Activated CD8-positive, alpha-beta memory T cell treated with anti-CD3 and anti-CD28 coated beads, Interleukin-2, amount 10 ng/mL, durations not matched to agents 7 days and 5 days (primary cell): ENCODE measurements at places on chromosomes 2 and 18. TPM values are rescaled to one million over a fixed set of nuclear protein-coding genes. Genes with fewer than 3 reads are reported as not detected.

- no peaks in the 10 kb centered on the region for H3K27me3 ChIP-seq
- no peak for DNase-seq
- no peaks in the 10 kb centered on the region for H3K36me3 ChIP-seq
These were observed 66.8 kb downstream of the GBX2 start for GRCh38 chr2:236101311-236101950.

DNA sequence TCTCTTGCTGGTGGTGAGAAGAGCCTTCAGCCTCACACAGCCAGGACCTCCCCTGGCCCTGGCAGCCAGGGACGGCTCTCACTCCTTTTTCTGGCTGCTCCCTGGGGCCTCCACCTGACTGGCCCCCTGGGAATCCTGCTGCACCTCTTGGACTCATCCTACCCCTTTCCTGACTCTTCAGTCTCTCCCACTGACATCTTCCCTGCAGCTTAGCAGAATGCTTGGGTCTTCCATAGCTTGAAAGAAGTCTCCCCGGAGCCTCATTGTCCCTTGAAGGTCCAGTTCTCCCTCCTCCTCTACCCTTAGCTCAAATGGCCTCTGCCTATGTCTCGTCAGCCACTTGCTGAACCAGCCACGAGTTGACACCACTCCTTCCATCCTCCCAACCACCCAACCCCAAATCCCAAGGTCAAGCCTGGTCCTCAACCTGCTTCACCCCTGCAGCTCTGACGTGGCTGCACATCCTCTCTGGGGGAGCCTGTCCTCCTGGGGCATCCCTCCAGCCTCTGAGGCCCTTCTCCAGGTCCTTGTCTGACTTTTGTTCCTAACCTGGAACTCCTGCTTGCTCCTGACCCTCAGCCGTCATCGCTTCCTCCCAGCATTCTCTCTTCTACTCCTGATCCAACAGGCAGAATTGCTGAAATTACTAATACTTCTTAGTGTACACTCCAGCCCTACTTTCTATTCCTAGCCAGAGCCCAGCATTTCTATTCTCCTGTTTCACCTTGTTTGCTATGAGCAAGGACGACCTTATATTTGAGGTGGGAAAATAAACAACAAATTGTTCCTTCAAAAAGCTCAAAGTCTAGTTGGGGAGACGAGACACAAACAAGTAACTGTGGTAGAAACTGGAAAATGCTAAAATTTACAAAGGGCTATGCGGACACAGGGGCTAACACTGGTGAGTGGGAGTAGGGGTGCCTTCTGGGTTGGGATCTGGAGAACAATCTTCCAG is 68.7 kb upstream of the MGAT4A start:
- no peaks in the 10 kb centered on the region for H3K27me3 ChIP-seq
- DNase-seq, result no peak
- no peak overlapping the region for H3K4me3 ChIP-seq
- no peaks in the 10 kb centered on the region for H3K36me3 ChIP-seq

The MRO gene
- not detected for total RNA-seq

The SNORC gene
- total RNA-seq, result 1.8 TPM

- H3K36me3 ChIP-seq, result peaks cover 35% of the 10 kb centered on the region
- peak overlapping the region; percentile 98 for H3K27ac ChIP-seq
- H3K27me3 ChIP-seq, result no peaks in the 10 kb centered on the region
These were observed 103.0 kb downstream of the ANKRD44 start for GRCh38 chr2:197207598-197207997.

DNA sequence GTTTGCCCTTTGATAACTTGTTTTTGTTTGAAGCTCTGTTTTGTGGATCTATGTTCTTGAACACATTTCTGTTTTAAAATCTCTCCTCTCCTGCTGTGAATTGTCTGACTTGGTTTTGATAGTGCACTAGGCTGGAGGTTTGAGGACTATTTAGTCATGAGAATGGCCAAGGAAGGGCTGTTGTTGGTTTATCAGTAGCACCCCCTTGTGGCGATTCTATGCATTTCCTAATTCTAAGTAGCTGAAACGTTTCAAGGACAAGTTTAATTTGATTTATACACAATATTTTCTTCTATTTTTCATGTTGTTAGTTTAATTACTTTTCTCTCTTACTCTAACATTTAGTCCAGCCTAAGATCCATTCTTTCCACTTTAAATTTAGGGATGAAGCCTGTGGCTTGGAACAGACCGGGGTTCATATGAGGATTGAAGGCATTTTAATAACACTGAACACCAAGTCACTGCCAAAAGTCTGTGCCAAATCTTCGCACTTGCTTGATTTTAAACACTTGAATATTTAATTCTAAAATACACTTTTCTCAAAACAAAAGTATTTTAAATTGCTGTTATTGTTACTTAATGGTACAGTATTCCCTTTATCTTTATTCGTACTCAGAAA is 166.0 kb downstream of the SOCS6 start:
- no peaks in the 10 kb centered on the region for H3K36me3 ChIP-seq
- no peaks in the 10 kb centered on the region for H3K4me1 ChIP-seq

The BCL11A gene
- total RNA-seq, result not detected

DNA sequence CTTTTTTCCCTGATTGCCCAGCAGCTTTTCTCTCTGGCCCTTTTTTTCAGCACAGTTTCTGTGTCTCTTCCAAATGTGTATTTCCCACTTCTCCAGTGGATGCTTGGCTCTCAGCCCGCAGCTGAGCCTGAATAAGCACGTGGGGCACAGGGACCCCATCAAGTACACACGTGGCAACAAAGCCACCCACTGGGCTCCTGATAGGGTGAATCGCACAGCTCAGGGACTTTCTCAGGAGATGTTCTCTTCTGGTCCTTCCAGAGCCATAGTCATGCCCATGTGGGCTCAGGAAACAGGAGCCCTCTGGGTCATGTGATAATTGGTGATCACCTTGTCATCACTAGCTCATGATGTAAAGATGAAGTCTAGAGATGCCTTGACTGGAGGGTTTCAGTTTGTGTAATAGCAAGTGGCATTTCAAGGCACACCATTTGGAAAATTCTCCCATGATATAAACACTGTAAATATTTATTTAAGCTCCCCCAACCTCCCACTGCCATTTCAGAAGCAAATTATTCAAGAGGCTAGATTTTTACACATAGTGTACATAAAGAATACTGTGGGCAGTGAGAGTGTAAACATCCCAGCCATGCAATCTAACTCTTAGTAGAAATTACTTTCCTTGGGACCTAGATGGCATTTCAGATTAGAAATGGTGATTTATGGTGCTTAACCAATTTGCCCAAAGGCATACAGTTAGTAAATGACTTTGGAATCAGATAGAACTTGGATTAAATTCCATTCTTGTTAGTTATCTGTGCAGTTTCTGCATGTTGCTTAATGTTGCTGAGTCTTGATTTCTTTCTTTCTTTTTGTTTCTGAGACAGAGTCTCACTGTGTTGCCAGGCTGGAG is 597.5 kb downstream of the SLC4A3 start:
- no peaks in the 10 kb centered on the region for H3K36me3 ChIP-seq
- H3K27ac ChIP-seq, result no peak overlapping the region
- H3K4me3 ChIP-seq, result no peak overlapping the region
- no peaks in the 10 kb centered on the region for H3K27me3 ChIP-seq
- H3K4me1 ChIP-seq, result no peaks in the 10 kb centered on the region

The NDUFV2 gene
- 222 TPM for total RNA-seq

The ST8SIA5 gene
- total RNA-seq, result not detected

The GNAL gene
- total RNA-seq, result 0.52 TPM

- H3K4me1 ChIP-seq, result no peaks in the 10 kb centered on the region
- no peak overlapping the region for H3K4me3 ChIP-seq
- no peaks in the 10 kb centered on the region for H3K36me3 ChIP-seq
- H3K27me3 ChIP-seq, result no peaks in the 10 kb centered on the region
- H3K27ac ChIP-seq, result no peak overlapping the region
These were observed 170.8 kb downstream of the FSHR start for GRCh38 chr2:48983551-48983950.

DNA sequence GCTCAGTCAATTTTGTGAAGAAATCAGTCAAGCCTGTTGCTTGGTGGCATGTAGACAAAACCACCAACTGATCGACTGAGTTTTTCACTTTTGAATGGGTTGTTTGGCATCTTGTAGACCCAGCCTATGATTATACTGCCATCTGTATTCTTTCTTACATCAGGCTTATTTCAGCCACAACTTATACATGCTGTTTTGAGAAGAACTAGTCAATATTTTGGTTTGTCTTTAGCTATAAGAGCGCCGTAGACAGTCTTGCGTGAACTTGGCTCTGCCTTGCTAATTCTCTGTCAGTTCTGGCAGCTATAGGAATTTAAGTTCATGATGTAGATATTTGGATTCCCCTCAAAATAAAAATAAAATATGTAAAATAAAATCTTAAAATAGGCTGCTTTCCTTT is 742.0 kb upstream of the FANCL start:
- no peaks in the 10 kb centered on the region for H3K4me1 ChIP-seq
- no peak overlapping the region for H3K27ac ChIP-seq
- no peak overlapping the region for H3K4me3 ChIP-seq

DNA sequence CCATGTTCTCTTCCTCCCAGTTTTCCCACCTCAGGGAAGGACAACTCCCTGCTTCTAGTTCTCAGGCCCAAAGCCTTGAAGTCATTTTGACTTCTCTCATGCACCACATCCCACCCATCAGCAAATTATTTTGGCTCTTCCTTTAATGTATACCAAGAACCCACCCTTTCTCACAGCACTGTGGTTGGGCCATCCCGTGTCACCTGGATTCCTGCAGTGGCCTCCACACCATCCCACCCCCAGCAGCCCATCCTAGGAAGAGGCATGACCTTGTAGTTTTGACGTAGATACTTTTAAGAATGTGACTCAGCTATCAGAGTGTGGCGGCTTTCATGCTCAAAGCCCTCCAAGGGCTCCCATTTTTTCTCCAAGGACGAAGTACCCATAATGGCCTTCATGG is 25.6 kb upstream of the CCDC68 start:
- no peak overlapping the region for H3K27ac ChIP-seq
- no peak for DNase-seq
- no peaks in the 10 kb centered on the region for H3K36me3 ChIP-seq
- H3K4me1 ChIP-seq, result no peaks in the 10 kb centered on the region
- H3K4me3 ChIP-seq, result no peak overlapping the region

The SERPINB7 gene
- total RNA-seq, result not detected

The ALK gene
- not detected for total RNA-seq

The ANKRD30B gene
- not detected for total RNA-seq

The CIDEA gene
- not detected for total RNA-seq

- H3K27ac ChIP-seq, result no peak overlapping the region
- DNase-seq, result no peak
- no peaks in the 10 kb centered on the region for H3K4me1 ChIP-seq
- no peak overlapping the region for H3K4me3 ChIP-seq
- no peaks in the 10 kb centered on the region for H3K36me3 ChIP-seq
- H3K27me3 ChIP-seq, result peaks cover 59% of the 10 kb centered on the region
These were observed 57.8 kb upstream of the LMAN1 start for GRCh38 chr18:59416818-59417217.

The SLC38A11 gene
- not detected for total RNA-seq

DNA sequence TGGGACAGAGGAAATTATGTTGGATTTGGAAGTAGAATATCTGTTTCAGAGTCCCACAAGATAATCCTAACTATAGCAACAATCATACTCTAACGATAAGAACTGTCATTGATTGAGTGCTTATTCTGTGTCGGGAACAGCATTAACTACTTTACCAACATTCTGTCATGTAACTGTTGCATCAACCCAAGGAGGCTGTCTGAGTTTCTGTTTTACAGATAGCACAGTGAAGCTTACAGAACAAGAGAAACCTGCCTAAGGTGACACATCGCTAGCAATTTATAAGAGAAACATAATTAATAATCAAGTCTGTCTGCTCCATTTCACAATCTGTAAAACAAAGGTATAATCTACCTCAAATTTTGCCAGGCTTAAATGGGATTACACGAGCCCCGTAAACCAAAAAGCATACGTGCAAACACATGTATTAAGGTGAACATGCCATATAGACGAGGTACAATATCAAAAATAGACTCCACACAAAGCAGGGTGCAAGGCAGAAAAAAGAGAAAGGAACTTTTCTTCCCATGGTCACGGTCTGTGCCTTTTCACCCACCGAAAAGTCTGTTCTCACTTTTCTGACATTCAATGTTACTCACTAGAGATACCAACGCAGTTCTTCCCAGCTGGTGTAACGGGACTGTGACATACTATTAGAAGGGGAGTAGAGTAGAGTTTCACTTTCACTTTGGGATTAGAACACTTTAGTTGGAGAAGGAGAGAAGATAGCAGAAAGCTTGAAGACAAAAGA is 37.2 kb upstream of the SLC8A1 start:
- no peaks in the 10 kb centered on the region for H3K27me3 ChIP-seq
- no peak for DNase-seq
- H3K4me3 ChIP-seq, result peak overlapping the region; percentile 48
- no peaks in the 10 kb centered on the region for H3K36me3 ChIP-seq

The CNGA3 gene
- not detected for total RNA-seq

- no peaks in the 10 kb centered on the region for H3K36me3 ChIP-seq
- no peak for DNase-seq
- peaks cover 6% of the 10 kb centered on the region for H3K4me1 ChIP-seq
These were observed 10.0 kb upstream of the ZNF396 start for GRCh38 chr18:35387152-35387571.

GRCh38 chr2:226213717-226214116 is 585.9 kb downstream of the IRS1 start:
- no peaks in the 10 kb centered on the region for H3K27me3 ChIP-seq
- no peak overlapping the region for H3K4me3 ChIP-seq
- H3K4me1 ChIP-seq, result no peaks in the 10 kb centered on the region
- DNase-seq, result no peak
- no peak overlapping the region for H3K27ac ChIP-seq

DNA sequence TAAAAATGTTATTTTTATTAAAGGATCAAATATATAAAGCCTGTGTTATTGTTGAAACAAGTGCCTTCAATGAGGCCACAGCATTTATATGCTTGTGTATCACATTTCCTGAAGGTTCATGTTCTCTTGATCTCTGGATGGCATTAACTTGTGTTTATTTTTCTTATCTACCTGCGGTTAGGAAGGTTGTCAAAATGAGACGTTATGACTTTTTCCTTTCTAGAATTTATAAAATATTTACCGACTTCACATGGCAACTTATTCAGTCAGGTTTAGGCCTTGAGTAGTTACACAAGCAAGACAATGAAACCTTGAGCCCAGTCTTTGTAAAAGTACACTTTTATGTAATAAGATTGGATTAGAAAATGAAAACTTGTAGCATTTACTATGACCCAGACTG is 196.4 kb upstream of the ACVR2A start:
- DNase-seq, result no peak
- H3K4me3 ChIP-seq, result no peak overlapping the region
- H3K27me3 ChIP-seq, result peaks cover 3% of the 10 kb centered on the region
- no peak overlapping the region for H3K27ac ChIP-seq

GRCh38 chr2:233259730-233260129 is 8.3 kb downstream of the ATG16L1 start:
- peaks cover 67% of the 10 kb centered on the region for H3K4me1 ChIP-seq
- H3K36me3 ChIP-seq, result peaks cover 74% of the 10 kb centered on the region
- H3K27me3 ChIP-seq, result no peaks in the 10 kb centered on the region
- peak overlapping the region; percentile 70 for H3K27ac ChIP-seq
- no peak overlapping the region for H3K4me3 ChIP-seq

The POLR1A gene
- 38.2 TPM for total RNA-seq

- no peak overlapping the region for H3K27ac ChIP-seq
- no peak for DNase-seq
- no peaks in the 10 kb centered on the region for H3K27me3 ChIP-seq
- no peaks in the 10 kb centered on the region for H3K36me3 ChIP-seq
- no peak overlapping the region for H3K4me3 ChIP-seq
These were observed 187.1 kb downstream of the ZNF407 start for GRCh38 chr18:74784752-74785151.

GRCh38 chr2:186559848-186560247 is 30.0 kb upstream of the ITGAV start:
- no peaks in the 10 kb centered on the region for H3K36me3 ChIP-seq
- H3K4me1 ChIP-seq, result no peaks in the 10 kb centered on the region
- peaks cover 12% of the 10 kb centered on the region for H3K27me3 ChIP-seq
- H3K4me3 ChIP-seq, result no peak overlapping the region
- H3K27ac ChIP-seq, result no peak overlapping the region
- DNase-seq, result no peak

GRCh38 chr2:182646763-182647498 is 69.1 kb upstream of the DNAJC10 start:
- H3K27me3 ChIP-seq, result no peaks in the 10 kb centered on the region
- H3K4me1 ChIP-seq, result peaks cover 1% of the 10 kb centered on the region
